ENCODE measurements at places on chromosomes 12 and 14.

DNA sequence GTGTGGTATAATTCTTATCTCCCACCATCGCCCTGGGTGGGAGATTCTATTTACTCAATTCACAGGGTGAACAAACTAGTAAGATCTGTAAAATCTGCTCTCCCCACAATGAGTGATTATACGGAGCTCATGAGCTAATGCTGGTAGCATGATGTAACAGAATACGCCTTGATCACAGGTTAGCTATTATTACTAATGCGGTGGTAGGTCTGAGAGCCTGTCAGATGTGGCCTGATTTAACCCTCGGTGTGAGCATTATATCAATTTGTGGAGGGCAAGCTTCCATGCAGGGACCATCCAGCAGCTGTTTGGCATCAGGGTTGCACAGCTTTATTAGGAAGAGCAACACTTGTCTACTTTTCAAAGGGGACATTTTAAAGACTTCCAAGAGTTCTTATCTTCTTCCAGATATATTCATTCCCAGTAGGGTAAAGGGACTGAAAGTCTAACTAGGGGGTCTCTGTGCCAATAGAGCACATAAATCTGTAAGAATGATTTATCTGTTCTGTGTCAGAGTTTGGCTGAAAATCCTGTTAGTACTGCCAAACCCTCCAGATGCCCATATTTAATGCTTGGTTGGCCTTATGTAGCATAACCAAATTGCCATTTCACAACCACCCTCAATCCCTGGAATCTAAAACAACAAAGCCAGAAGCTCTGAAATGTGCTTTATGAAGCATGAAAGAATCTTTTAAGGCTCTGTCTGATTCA, 18.7 kb downstream of the TSHR start:
- no peak for DNase-seq

DNA sequence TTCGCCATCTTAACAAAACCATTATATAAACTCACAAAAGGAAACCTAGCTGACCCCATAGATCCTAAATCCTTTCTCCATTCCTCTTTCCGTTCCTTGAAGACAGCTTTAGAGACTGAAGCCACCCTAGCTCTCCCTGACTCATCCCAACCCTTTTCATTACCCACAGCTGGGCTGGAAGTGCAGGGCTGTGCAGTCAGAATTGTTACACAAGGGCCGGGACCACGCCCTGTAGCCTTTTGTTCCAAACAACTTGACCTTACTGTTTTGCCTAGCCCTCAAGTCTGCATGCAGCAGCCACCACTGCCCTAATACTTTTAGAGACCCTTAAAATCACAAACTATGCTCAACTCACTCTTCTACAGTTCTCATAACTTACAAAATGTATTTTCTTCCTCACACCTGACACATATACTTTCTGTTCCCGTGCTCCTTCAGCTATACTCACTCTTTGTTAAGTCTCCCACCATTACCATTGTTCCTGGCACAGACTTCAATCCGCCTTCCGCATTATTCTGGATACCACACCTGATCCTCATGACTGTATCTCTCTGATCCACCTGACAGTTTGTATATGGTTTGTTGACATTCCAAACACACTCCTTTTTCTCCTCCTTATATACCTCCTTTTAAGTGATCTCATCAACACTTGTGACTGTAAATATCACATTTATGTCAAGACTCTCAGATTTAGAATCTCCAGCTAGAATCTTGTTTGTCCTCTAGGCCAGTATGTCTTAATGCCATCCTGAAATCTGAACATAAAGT, 208.7 kb downstream of the KITLG start:
- no peak for DNase-seq

DNA sequence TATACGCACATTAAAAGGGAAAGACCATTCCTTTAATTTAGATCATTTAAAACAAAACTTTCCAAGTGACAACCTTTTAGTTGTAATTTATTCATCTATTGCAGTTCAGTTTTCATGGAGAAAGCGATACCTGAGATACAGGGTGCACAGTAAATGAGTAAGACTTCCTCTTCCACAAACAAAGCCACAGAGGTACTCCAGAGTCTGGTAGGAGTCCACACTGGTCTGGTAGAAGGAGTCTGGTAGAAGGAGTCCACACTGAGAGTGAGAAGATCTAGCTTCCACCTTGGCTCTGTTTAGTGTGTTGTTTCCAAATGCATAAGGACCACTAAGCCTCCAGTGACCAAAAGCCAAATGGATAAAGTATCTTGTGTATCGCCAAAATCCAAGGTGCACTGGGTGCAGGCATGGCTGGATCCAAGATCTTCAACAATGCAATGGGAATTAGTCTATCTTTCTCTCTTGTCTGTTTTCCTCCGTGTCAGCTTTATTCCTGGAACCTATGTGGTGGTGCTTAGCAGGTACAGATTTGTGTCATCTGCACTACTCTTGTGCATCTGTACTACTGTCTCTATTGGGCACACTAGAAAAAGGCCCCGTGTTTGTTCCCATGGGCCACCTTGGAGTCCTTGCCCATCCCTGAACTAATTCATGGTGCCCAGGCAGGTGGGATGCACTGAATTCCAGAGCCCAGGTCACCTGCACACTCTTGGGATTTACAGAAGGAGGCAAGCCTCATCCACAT, 331.1 kb downstream of the BCL11B start:
- no peak for DNase-seq

DNA sequence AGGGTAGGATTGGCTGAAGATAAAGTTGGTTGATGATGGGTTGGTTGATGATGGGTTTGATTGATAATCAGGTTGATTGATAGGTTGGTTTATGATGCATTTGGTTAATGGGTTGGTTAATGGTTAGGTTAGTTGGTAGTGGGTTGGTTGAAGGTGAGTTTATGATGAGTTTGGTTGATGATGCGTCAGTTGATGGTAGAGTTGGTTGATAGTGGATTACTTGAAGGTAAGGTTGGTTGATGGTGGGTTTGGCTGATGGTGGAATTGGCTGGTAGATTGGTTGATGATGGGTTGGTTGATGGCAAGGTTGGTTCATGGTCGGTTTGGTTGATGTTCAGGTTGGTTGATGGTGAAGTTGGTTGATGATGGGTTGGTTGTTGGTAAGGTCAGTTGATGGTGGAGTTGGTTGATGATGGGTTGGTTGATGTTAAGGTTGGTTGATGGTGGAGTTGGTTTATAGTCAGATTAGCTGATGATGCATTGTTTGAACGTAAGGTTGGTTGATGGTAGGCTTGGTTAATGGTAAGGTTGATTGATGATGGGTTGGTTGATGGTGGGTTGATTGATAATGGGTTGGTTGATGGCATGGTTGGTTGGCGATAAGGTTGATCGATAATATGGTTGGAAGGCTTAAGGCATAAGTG, 146.4 kb downstream of the ADGRD1 start:
- no peak for DNase-seq

DNA sequence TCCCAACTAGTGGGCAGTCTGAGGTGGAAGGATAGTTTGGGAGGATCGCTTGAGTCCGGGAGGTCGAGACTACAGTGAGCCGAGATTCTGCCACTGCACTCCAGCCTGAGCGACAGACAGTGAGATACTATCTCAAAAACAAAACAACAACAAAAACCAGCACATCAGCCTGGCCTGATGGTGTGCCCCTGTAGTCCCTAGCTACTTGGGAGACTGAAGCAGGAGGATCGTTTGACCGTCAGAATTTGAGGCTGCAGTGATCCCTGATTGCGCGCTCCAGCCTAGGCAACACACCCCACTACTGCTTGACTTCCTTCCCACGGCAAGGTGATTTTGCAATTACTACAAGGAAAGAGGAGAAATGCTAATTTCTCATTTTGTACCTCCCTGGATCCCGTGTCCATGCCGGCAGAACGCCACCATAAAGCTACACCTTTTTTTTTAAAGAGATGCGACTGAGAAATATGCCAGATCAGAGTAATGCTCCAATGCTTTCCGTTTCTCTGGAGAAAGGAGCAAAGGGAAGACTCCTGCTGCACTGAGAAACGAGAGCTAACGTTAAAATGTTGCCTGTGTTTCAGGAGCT, 672 bp upstream of the SCFD1 start:
- DNase-seq = no peak
